ENCODE measurements at places on chromosomes 13 and 19.

- no peak for DNase-seq
Measured at GRCh38 chr19:6891761-6892385, 4.5 kb downstream of the ADGRE1 start.

DNA sequence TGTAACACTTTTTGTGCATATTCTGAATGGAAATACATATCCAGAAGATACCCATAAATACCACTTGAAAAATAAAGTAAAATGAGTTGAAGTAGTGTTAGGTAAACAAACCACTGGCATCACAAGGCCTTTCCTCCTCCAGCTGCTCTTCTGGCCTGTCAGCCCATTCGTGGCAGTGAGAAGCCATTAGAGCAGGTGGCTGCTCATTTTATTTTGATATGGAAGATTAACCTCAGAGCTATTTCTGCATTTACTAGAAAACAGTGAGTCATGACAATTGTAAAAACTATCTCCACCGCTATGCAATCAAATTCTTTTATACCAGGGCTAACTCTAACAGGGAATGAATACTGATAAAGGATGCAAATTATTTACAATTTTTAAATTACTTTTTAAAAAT, 2898.1 kb downstream of the PCDH9 start:
- no peak for DNase-seq

DNA sequence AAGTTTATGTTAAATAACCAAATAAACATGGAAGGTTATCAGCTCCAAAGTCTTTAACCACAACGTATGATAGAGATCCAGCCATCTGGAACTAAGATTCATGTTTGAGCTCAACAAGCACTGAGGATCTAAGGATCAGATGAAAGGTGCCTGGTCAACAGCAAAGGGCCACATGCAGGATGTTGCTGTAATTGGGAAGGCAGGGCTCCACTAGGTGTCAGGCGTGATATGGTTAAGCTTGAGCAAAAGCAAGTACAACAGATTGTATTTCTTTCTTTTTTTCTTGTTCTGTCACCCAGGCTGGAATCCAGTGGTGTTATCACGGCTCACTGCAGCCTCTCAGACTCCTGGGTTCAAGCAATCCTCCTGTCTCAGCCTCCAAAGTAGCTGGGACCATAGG, 12.0 kb downstream of the EBPL start:
- DNase-seq, result no peak

- no peak for DNase-seq
Measured at GRCh38 chr13:95516492-95516891, 36.0 kb upstream of the CLDN10 start.

- DNase-seq, result peak; percentile 11
Measured at GRCh38 chr13:71797517-71797916, 69.5 kb downstream of the DACH1 start.

- DNase-seq, result no peak
Measured at GRCh38 chr13:99796175-99796819, 175.3 kb downstream of the ZIC5 start.

- no peak for DNase-seq
Measured at GRCh38 chr19:52366414-52366824, 3.3 kb upstream of the ZNF880 start.

GRCh38 chr13:77503398-77503797, 32.1 kb upstream of the SCEL start:
- DNase-seq, result no peak

GRCh38 chr19:35083691-35084508, 31.7 kb upstream of the FXYD3 start:
- no peak for DNase-seq

- no peak for DNase-seq
Measured at GRCh38 chr13:24784319-24784718, 20.4 kb downstream of the RNF17 start.

DNA sequence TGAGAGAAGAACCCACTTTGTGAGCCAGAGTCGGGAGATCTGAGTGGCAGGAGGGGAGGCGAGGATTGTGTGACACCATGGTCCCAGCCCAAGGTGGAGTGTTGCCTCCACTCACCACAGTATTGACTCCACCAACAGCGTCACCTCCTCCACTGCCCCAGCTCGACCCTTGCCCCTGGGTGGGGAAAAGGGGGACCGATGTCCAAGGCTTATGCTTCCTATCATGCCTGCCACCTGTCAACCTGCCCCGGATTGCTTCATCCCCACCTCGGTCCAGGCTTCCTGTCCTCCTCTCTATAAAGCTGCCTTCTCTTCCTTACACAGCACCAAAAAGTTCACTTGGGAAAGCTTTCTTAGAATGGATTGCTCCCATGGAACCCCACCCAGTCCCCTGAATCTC, 7.4 kb downstream of the DMKN start:
- no peak for DNase-seq

- no peak for DNase-seq
Measured at GRCh38 chr19:1254530-1255185, 6.3 kb downstream of the MIDN start.

All from NCI-H1436 treated with DMSO at 0.1 percent for 48 hours (cell line).